ENCODE measurements at places on chromosomes 1 and 21. TPM values are rescaled to one million over a fixed set of nuclear protein-coding genes. Genes with fewer than 3 reads are reported as not detected.
A peak's percentile ranks its signal among the peaks of the same experiment; 100 is the strongest.

- DNase-seq: no peak
Observed at GRCh38 chr1:221878134-221878533, 136.2 kb upstream of the DUSP10 start.

- no peak for DNase-seq
Observed at GRCh38 chr1:89780721-89781120, 40.1 kb upstream of the LRRC8D start.

DNA sequence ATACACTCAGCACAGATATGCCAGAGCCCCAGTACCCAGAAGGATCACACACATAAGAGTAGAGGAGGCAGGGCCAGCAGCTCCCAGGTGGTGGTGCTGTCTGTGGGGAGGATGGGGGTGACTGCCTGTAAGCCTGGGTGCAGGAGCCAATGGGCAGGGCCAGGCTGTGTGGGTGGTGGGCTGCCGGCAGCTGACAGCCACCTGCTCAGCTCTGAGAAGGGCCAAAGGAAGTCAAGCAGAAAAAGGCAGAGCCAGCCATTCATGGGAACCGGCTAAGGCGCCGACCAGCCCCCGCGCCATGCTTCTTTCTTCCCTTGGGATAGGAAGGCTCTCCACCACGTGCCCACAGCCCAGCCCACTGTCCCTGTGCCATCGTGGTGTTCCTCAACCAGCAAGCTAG, 14.1 kb downstream of the PIK3C2B start:
- DNase-seq: no peak

Gene ERICH3
- total RNA-seq: 0.07 TPM

Gene GPR37L1
- total RNA-seq: not detected

DNA sequence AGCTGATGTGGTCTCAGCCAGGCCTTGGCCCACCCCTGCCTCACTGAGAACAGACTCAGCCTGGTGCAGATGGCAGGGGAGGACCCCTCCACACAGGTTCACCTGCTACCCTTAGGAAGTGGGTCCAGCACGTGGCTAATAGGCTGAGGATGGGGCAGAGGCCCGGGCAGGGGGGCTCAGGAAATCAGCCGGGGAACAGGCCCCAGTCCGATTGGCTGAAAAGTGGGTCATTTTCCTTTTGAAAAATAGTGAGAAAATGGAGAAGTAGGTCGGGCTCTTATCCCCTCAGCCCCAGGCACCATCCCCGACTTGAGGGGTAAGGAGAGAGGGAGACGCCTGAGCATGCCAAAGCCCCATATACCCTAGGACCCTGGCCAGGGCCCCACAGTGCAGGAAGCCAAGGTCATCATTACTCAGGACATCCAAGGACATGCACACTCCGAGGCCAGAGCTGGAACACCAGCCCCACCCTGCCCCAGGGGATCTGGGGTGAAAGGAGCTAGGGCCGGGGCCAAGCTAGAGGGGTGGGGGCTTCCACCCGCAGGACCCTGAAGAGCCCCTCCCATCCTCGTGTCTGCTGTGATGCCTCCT, 11.0 kb downstream of the DLGAP3 start:
- no peak for DNase-seq

Gene ZNF683
- total RNA-seq: not detected

GRCh38 chr1:109879881-109880525, 30.6 kb upstream of the CSF1 start:
- DNase-seq: no peak

GRCh38 chr1:5939271-5940170, 52.7 kb downstream of the NPHP4 start:
- no peak for DNase-seq

DNA sequence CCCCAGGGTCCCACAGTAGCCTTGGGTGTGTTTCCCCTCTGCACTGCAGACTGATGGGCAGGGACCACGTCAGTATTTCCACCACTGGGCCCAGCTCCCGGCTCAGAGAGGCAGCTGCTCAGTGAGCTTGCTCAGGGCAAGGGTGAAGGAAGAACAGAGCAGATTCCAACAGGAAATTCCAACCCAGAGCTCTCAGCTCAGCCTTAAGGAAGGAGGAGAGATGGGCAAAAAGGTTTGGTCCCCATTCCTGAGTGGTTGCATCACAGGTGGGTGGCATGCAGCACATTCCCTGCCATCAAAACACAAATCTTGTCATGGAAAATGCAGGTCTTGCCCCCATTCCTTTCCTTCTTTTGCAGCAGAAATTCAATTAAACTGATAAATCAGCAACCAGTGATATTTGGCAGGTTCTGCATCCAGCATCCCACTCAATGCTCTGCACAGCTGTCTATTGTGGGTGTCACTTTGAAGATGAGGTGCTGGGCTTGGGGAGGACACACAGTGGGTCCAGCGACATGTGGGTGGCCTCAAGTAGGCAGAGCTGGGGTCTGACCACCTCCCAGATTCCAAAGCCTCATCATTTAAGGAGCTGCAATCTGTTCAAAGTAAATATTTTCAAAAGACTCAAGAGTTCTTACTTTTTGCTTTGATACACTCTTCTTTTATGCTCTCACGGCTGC, 315.4 kb downstream of the DSCAM start:
- no peak for DNase-seq

DNA sequence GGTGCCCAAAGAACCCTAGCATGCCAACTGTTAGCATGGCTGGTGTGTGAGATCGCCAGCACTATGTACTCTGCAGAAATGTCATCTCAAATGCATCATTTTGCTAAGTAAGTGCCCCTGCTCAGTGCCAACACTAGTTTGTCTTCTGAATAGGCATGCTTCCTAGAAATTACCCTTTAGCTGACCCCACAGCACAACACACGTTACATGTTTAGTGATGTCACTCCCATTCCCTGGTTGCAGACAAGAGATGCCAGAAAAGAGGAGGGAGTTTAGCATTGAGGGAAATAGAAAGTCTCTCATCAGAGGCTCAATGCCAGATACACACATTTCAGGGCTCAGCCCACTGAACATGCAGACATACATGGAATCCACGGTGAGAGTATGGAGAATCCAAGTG, 9.3 kb upstream of the ST6GALNAC3 start:
- no peak for DNase-seq

Gene SPRR2E
- not detected for total RNA-seq

GRCh38 chr1:83499998-83500397, 498.9 kb downstream of the TTLL7 start:
- DNase-seq: no peak

DNA sequence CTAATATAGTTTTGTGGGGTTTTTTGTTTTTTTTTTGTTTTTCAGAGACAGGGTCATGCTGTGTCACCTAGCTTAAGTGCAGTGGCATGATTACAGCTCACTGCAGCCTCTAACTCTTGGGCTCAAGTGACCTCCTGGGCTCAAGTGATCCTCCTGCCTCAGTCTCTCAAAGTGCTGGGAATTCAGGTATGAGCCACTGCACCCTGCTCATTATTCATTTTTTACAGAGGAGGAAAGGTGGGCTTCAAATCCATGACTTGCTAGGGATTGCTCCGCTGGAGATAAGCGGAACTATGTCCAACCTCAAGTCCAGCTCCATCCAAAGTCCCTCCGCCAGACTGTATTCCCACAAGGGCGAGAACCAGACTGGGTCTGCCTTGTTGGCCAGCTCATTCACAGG, 8.0 kb upstream of the SPOCD1 start:
- DNase-seq: no peak

Gene FMO3
- 2.4 TPM for total RNA-seq

GRCh38 chr1:223707256-223708000, 4.9 kb upstream of the CAPN2 start:
- peak; percentile 93 for DNase-seq

DNA sequence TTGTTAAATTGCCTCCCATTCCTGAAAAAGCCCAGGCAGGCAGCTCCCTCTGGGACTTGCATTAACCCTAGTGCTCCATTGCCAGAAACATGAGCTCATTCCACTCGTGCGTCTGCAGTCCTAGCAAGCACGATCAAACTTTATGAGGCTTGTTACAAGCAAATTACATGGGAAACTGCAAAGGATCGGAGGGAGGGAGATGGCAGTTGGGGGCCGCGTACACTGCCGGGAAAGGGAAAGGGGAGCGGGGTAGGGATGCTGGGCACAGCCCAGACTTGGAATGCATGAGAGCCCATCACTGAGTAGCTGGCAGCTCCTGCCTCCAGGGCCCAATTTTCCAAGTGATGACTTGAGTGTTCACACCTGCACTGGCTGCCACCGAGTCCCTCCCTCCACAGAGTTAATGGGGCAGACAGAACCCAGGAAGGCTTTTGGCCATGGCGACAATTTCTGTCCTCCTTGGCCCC, 169.9 kb downstream of the BRINP2 start:
- no peak for DNase-seq

Gene C1orf116
- total RNA-seq: 0.35 TPM

Gene IL19
- total RNA-seq: not detected

- no peak for DNase-seq
Observed at GRCh38 chr1:8604041-8604945, 213.1 kb downstream of the RERE start.

Gene PPIAL4G
- total RNA-seq: not detected

GRCh38 chr21:17742181-17742580, 77.0 kb downstream of the C21orf91 start:
- no peak for DNase-seq

DNA sequence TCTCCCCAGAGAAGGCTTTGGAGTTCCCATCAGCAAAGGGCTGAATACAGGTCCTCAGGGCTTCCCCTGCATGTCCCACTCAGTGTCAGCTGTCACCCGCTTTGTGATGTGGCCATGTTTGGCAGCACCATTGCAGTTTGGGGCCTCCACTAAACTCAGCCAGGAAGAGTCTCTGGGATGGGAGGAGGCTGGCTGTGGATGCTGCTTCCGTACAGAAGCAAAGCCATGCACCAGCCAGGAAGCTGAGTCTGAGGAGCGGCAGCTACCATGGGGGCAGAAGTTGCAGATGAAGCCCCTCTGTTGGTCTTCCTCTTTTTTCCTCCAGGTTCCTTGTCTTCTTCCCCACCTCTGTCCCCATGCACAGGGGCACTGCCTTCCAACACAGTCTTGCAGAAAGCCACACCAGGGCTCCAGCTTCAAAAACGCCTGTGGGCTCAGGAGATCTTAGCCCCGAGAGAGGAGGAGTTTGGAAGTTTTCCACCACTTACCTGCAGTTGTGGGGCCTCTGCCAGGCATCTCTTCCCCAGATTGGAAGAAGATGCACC, 416.8 kb downstream of the NPHP4 start:
- DNase-seq: peak; percentile 38

Gene WDR64
- total RNA-seq: not detected

DNA sequence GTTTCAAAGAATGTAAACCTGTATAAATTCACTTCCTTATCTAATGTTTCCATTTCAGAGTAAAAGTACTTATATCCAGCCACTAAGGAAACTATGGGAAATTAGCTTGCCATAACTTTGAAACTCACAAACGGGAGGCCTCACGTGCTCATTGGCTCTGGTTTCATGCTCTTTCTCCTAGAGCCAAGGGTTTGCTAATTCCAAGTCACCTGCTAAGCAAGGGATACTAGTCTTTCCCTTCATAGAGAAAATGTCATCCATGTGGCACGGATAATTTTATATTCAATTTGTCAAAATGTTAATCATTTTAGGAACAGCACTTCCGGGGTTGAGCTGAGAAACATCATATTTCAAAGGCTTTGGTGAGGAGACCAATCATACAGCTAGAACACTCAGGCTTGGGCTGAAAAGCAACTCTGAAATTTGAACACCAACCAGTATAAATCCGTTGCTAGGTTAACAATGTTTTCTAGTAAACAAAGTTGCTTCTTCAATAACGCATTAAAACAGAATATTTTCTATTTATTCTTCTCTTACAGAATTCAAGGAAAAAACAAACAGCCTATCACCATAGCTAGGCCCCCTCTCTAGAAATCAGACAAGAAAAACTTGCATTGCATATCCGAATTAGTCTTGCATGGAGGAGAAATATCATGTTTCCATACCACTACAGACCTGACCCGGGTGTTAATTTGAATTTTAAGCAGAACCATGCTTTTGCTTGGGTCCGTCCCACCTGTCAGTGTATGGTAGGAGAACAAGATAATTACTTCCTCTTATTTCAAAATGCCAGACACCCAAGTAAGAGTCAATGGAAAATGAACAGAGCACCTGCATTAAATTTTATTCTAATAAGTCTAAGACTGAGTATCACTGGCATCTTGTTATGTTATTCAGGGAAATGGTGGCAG, 196.1 kb upstream of the ESRRG start:
- DNase-seq: no peak

Gene ITGB3BP
- total RNA-seq: 5.0 TPM

DNA sequence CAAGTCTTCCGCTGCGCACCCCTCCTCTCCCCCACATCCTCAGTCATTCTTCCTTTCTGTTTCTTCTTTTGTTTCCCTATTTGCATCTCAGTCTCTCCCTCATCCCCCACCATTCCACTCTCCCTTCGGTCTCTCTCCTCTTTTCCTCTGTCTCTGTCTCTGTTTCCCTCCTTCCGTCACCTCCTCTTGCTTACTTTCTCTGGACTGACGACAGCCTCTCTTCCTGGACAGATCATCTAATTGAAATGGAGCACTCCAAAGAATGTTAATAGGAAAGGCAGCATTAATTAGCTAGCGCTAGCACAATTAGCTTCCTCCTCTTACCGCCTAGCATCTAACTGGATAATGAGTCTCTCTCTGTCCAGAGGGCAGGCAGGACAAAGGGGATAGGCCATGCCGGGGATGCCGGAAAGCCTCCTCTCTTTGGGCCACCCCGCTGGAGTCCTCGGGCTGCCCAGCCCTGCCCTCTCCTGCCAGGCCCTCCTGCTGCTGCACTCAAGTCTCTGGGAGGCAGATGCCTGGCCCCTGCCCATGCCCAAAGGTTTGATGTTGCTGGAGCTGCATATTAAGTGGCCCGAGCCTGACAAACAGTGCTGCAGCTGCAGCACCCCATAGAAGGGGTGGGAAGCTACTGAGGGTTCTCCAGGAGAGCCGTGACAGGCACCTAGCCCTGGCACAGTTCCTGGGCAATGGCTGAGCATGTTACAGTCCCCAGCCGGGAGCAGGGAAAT, 20.8 kb downstream of the DISP3 start:
- DNase-seq: no peak

GRCh38 chr1:19698181-19698580, 33.5 kb downstream of the HTR6 start:
- no peak for DNase-seq

GRCh38 chr1:39802496-39803260, 14.0 kb upstream of the BMP8B start:
- no peak for DNase-seq

Gene VANGL1
- total RNA-seq: 6.1 TPM

DNA sequence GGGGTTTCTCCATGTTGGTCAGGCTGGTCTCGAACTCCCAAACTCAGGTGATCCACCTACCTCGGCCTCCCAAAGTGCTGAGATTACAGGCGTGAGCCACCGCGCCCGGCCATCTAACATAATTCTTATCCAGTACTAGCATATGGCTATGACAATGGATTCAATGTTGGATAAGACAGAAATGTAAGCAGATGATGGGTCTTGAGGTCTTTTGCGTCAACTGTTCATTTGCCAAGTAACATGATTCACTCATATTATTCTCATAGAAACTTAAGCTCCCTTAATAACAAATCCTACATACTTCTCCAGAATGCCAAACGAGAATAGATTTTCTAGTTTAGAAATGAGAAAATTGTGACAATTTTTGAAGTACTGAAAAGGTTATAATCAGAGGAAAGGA, 170.3 kb downstream of the RGS7 start:
- no peak for DNase-seq

Gene RAB3B
- total RNA-seq: not detected
